Right renal pelvis (tissue), 4 donors: ENCODE measurements at places on chromosomes 6 and 20. TPM values are rescaled to one million over a fixed set of nuclear protein-coding genes. Genes with fewer than 3 reads are reported as not detected.

GRCh38 chr20:48600470-48600945, 227.3 kb downstream of the PREX1 start:
- DNase-seq = no peak

DNA sequence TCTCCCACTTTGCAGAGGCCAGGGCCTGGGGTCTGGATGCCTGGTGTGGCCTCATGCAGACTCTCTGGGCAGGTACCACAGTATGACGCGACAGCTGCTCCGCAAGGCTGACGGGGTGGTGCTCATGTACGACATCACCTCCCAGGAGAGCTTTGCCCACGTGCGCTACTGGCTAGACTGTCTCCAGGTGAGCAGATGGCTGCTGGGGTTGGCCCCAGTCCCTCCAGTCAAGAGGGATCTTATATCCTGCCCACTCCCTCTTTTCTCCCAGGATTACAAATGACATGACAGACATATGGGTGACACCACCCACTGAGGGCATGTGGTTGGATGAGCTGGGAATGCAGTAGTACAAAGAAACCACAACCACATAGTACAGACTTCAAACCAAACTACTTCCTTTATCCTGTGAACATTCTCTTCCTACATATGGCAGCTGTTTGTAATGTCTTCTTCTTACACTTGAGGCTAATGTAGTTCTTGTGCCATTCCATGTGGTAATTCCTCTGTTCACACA, 29.9 kb downstream of the RAB44 start:
- no peak for DNase-seq

GRCh38 chr20:32248043-32248442, 29.4 kb upstream of the KIF3B start:
- DNase-seq = no peak

DNA sequence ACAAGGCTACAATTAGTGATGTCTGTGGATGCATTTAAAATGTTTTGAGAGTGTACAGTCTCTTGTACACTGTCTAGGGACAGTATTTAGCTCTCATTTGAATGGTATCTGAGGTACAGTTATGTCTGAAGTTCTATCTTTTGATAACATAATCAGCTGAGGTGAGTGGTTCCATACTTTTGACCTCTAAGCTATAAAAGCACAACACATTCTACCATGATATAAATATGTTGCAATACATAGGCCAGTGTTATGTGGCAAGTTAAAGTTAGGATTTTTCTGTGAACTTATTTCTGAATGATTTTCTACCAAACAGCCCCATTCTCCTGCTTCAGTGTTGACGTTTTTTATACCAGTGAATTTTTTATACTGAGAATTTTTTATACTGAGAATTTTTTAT, 77.6 kb downstream of the AKAP7 start:
- no peak for DNase-seq

CEP85L gene
- 9.6 TPM for polyA plus RNA-seq
